Amniotic stem cell (primary cell): ENCODE measurements at places on chromosomes 2 and 18.

DNA sequence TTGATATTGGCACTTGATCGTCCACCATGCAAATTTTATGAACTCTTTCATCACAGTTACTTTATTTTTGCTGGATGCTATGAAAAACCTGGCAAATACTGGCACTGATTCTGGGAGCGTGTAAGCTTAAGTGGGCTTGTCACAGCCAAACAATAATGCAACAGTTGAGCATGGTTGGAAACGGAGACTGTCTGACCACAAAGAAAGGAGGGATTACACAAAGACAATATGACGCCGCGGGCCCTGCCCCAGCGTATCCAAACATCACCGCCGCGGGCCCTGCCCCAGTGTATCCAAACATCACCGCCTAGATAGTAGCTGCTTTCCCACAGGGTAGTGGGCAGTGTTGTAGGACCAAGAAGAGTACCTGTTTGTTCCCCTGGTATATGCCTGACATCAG, 135.9 kb downstream of the PRPF40A start:
- DNase-seq, result no peak

DNA sequence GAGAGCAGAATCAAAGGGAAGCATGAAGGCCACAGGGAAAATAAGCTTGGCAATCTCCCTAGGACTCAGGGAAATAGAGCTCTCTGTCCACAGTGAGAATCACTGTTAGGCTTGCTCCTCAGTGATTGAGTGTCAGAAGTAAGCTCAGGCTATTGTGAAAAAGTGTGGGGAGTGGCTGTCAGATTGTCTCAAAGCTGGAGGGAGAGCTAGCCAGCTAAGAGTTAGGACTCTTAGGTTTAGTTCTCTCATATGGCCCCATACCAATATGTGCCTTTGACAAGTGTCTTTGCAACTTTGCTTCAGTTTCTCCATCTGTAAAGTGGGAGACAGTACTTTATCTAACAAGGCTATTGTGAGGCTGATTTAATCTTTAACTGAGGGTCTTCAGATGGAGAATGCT, 17.2 kb downstream of the EIF4E2 start:
- no peak for DNase-seq

DNA sequence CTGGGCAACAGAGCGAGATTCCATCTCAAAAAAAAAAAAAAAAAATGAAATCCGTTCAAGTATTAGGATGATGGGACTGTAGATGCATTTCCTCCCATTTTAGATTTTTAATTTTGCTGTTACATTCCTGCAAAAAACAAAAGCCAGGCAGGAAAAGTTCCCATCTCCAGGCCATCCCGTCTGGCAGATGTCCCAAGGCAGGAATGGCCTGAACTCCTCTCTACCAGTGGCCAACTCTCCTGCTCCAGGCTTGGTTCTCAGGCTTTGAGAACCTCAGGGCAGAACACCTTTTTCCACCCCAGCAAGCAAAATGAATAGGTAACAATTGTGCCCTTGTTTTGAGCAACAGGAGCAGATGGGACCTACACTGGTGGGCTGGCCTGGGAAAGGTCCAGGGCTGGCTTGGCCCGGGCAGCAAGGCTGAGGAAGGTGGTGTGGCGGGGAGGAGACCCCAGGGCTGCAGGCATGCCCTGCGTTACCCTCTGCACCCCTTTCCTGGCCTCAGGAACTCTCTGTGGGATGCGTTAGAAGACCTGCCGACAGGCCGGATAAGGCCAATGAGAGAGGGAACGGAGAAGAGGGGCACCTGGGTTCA, 86.0 kb downstream of the FAM210A start:
- DNase-seq, result no peak

DNA sequence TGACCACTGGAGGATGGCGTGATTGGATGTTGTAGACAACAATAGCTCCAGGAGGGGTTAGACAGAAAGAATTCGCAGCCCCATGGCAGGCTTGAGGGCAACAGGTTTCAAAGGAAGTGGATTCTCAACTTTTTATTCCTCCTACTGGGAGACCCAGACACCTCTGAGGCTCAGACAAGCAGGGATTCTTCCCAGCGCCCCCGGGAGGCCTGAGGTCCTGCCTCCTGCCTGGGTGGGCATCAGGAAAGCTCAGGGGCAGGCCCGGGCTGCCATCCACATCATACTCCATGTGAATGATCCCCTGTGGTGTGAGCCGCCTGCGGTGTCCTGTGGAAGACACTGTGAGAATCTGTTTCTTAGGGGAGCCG, 203.5 kb downstream of the CYP26B1 start:
- DNase-seq, result no peak

DNA sequence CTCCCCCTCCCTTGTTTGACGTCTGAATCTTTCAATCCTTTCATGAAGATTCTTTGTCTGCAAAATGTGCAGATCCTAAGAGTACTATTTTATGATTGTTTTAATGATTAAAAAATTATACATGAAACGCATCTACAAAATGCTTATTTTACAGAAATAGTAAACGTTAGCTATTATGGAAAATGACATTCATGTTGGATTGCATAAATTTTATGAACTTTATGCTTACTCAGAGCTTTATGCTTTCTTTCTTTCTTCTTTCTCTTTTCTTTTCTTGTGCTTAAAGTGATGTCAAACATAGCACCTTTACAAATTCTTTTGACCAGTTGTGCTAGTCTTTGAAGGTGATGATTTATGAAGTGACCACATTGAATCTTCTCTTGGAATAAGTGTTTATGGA, 805.4 kb downstream of the ADCYAP1 start:
- DNase-seq, result no peak

GRCh38 chr2:238408615-238409340, 17.9 kb upstream of the ASB1 start:
- DNase-seq, result no peak

- DNase-seq, result no peak
Measured at GRCh38 chr2:225017098-225017685, 25.1 kb downstream of the DOCK10 start.

DNA sequence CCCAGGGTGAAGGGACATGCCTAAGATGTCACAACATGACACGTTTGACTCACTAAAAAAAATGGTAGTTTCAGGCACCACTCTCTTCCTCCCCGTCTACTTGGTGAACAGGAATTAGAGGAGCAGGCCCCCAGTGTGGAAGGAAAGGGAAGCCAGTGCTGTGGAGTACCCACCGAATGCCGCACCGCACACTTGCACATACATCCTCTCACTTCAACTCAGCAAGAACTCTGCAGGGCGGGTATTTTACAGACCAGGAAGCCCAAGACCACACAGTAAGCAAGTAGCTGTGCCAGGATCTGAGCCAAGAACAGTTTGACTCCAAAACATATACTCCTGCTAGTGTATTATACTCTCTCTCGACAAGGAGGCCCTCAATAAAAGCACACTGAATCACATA, 69.8 kb downstream of the BCL2 start:
- no peak for DNase-seq

DNA sequence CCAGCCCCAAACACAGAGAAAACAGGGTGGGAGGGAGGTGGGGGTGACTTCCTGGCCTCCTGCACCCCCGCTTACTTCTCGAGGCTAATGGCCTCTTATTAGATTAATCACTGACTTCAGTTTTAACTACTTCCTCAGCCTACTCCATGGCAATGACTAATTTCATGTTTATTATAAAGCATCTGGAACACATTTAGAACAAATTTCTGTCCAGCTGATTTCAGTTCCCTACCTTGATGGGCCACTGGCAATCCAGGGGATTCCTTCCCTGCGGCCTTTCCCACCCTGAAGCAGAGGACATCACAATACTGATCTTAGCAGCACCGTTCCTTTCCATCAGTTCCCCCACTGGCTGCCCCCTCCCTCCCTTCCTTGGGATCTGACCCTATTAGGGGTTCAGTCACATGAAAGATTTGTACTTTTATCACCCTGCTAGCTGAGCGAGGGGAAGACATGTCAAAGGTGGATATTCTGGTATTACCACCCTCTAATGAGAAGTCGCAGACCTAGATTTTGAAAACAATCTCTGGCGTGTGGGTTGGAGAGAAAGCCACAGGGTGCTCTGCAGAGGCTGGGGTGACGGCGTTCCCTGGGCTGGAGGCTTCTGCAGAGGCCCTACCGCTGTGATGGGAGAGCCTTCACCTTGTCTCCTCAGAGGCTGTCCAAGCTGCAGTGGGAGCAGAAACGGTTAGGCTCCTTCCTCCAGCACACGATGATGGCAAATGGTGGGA, 67.6 kb downstream of the KIAA2012 start:
- no peak for DNase-seq

- DNase-seq, result no peak
Measured at GRCh38 chr2:187576906-187577305, 22.7 kb upstream of the TFPI start.

GRCh38 chr2:223093436-223094241, 41.6 kb downstream of the KCNE4 start:
- DNase-seq, result no peak

- DNase-seq, result no peak
Measured at GRCh38 chr2:70448041-70448440, 105.6 kb downstream of the TGFA start.

DNA sequence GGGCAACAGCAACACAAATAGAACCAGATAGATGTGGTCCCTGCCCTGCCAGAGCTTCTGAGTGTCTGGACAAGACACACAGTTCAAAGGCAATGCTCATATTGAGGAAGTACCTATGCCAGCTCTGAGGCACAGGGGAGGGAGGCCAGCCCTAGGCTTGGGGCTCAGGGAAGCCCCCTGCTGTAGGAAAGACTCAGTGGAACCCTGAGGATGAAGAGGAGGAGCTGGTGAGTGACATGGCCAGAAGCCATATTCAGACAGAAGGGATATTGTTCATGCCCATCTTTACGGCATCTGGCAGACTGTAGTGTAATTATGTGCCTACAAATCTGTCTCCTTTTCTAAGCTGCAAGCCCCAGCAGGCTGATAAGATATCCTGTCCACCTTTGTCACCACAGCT, 8.8 kb downstream of the SIGLEC15 start:
- DNase-seq, result no peak
